CD8-positive, alpha-beta T cell (primary cell): ENCODE measurements at places on chromosomes 4 and X. TPM values are rescaled to one million over a fixed set of nuclear protein-coding genes. Genes with fewer than 3 reads are reported as not detected.

Gene ATP10D
- 2.4 TPM for total RNA-seq

Gene SPANXN4
- not detected for total RNA-seq

Gene ZMYM3
- 13.2 TPM for total RNA-seq

Gene MTNR1A
- not detected for total RNA-seq

Gene SUV39H1
- total RNA-seq, result 8.2 TPM

Gene SLC10A3
- 23.0 TPM for total RNA-seq

DNA sequence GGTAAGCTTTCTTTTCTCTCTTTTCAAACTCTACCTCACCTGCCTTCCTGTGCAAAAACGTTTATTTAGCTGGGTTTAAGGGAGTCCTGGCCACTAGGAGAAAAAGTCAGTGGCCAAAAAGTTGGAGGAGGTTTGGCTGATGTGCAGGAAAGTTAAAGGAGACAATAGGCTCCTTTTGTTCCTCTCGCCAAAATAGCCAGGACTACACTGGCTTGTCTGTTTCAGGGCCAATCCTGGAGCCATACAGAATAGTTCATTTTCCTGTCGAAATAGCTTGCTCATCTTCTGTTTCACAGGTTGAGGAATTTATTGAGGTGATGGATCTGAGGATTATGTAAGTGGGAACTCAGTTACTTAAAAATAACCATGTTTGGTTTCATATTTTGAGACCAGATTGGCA is 423 bp downstream of the HEPH start:
- no peak for DNase-seq

DNA sequence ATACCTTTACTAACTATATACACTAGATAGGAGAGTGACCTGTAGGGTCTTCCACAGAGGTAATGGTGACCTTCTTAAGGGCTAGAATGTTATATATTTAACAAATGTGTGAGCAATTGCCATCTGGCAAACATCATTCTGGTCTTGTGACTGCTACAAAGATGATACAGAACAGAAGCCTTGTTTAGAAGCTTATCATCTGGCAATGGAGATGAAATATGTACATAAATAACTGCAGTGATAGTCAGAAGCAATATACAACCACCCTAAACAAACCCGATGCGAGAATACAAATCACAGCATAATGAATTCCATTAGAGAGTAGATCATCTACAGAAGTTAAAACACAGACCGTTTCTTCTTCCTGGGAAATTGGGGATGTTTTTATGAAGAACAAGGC is 952.7 kb upstream of the SLIT2 start:
- DNase-seq, result no peak

- DNase-seq, result no peak
These were observed 12.3 kb upstream of the SCRG1 start for GRCh38 chr4:173411106-173411693.

GRCh38 chr4:104128031-104128849 is 366.5 kb downstream of the CXXC4 start:
- DNase-seq, result no peak

DNA sequence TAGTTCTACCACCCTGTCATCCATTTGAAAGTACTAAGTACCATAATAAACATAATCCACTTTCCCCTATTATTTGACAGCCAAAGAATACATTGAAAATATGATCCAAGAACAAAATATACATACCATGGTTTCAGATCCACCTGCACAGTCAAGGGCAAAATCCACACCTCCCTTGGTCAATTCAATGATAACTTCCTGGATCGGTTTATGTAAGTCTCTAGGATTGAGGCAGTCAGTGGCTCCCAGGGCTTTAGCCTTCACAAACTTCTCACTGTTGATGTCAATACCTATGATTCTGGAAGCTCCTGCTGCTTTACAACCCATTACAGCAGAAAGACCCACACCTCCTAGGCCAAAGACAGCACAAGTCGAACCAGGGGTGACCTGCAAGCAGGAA is 12.7 kb downstream of the ADH4 start:
- no peak for DNase-seq

DNA sequence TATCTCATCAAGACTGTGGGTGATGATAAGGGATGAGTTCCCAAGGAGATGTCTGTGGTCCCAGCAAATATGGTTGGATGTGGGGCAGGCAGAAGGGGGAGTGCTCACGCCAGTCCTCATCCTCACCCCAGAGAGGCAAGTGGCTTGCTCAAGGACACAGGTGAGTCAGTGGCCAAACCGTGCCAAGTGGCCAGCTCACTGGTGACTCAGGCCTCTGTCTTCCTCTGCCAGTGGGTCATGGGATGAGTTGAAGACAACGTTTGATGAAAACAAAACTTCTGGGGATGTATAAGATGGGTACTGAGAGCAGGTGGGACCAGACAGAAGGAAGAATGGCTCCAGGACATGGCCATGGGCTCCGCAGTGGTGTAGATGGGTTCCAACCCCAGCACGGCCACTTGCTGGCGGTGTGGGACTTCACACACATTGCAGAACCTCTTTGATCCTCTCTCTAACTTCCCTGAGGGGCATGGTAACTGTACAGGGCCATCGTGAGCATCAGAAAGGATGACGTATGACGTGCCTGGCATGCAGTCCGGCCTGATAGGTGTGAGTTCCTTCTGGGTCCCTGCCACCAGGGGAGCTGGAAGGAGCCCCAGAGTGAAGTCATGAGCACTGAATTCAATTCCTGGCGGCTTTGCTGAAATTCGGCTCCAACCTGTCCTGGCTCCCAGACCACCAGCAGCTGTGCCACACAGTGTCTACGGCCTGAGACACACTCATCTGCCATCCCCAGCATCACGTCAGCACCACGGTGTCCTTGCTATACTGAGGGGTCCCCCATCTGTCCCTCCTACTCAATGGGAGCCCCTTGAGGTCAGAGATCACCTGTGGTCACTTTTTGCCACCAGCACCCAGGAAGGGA is 41.3 kb upstream of the GPR78 start:
- no peak for DNase-seq

- no peak for DNase-seq
These were observed 624.1 kb upstream of the GNPDA2 start for GRCh38 chr4:45350438-45350837.

DNA sequence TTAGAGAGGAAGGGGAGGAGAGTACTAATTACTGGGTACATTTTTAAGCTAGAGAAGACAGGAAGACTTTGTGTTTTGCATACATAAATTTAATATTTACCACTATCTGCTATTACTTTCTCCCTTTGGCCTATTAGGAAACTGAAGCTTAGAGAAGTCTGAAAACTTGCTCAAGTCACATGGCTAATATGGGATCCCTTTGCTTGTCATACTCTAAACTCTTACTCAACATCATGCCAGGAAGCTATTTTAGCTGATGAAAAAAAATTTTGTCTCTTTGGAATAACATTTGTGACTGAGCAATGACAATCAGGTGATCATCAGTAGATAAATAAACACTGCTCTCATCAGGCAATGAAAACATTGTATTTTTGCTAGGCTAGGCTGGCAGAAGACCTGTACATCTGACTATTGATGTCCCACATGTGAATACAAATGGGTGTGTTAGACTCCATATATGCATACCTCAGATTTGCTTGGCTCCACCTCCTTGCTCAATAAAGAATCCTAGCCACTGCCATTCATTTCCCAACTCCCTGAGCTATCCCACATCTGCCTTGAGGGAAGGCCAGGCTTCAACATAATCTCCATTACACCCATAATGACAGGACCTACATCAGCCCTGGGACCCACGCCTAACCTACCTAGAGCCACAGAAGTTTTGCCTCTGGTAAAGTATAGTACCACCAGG is 17.0 kb upstream of the DCLK2 start:
- no peak for DNase-seq
